ENCODE measurements at places on chromosomes 7 and 10. TPM values are rescaled to one million over a fixed set of nuclear protein-coding genes. Genes with fewer than 3 reads are reported as not detected.
A peak's percentile ranks its signal among the peaks of the same experiment; 100 is the strongest.

GRCh38 chr7:68155676-68156075 is 1159.0 kb downstream of the TYW1 start:
- DNase-seq = no peak

- DNase-seq = no peak
These were observed 975 bp downstream of the CNTNAP2 start for GRCh38 chr7:146117576-146117975.

DNA sequence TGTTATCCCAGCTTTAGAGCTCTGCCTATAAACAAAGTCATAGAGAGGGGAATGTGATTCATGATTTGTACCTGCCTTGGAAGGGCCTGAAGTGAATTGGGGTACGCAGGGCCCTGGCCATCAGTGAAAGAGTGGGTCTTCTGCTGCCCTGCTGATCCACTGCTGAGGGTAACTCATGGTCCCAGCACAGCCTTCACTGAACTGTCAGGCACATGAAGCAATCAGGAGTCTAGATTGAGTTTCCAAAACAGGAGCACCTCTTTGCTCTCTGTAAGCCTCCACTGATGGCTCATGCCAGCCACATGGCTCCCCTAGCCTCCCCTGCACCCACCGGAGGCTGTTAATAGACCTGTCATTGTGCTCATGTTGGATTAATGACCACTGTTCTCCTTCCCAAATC is 217.6 kb downstream of the KCNMA1 start:
- DNase-seq = no peak

GRCh38 chr10:26528715-26529393 is 90.7 kb downstream of the APBB1IP start:
- DNase-seq = no peak

DNA sequence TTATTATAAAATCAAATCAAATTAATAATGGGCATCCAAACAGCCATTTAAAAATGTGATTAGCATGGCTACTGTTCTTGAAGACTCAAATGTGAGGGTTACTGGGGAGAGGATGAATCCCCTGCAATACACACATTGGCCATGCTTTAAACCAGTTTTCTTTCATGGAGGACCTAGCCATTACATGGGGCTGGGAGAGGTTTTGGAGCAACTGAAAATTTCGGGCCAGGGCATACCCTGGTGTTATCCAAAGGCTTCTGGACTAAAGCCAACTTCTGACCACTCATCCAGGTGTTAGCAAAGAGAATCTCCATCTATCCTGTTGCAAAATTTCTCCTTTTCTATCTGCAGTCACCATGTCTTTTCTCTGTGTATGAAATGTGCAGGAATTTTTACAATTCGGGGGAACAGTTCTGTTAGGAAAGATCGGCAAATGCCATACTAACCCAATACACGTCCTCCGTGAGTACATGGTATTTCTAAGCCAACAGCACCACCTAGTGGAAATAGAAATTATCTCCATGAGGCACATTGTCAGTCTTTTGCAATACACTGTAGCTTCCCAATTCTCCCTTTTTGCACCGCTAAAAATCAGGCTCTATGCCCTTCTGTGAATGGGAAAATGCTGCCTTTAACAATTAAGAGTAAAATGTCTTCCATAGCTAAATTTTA is 47.0 kb upstream of the ZNF107 start:
- DNase-seq = peak; percentile 37

DNA sequence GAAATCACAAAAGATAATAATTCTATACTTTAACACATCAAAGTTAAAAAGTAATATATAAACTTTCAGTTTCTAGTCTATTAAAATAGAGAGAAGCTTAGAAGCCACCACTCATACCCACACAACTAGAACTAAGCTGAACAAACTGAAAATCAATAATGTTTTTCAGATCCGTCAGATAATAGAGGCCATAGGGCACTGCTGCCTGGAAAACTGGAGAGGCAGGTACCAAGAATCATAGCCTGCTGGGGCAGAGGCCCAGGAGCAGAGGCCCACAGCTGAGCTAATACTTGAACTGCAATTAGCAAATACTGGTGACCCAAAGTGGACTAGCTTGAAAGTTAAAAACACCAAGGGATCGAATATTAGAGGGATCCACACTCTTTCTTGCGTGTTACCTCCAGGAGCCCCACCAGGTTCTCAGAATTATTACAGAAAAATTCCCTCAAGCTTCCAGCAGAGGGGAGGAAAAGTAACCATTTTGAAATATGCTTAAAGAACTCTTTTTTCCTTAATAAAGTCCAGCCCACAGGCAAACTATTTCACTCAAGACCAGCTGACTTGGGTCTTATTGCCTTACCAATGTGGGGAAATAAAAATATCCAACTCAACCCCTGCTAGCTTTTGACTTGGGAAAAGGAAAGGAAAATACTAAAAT is 774.1 kb upstream of the IGFBP3 start:
- no peak for DNase-seq

GRCh38 chr7:98217623-98218582 is 6.7 kb downstream of the BHLHA15 start:
- DNase-seq = no peak

DNA sequence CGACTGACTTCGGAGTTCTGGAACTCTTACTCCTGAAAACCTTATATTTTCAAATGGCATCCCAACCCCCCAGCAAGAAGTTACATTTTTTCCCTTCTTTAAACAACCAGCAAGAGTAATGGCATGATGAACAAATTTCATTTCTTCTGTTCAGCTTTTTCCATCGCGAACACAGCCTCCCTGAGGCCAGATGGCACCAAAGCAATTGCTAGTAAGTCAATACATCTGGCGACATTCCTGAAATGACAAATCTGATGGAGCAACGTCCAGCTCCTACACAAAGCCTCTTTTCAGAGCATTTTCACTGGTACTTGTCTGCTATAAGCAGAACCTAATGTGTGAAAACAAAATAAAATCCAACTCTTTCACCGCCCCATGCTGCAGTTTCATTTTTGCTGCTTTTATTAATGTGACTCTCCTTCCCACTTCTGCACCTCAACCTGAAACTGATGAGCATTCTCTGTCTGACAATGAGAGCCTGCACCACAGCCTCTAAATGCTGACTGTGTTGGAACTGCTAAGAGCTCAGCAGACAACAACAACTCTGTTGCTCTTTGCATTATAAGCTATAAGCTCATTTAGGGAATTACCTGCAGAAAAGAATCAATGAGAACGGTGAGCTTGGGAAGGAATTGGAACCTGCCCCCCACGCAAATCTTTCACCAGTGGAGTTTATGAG is 229.8 kb downstream of the FGFR2 start:
- DNase-seq = no peak

- no peak for DNase-seq
These were observed 214.8 kb downstream of the POU6F2 start for GRCh38 chr7:39192476-39192875.

- no peak for DNase-seq
These were observed 159.4 kb upstream of the COBL start for GRCh38 chr7:51476026-51476425.

DNA sequence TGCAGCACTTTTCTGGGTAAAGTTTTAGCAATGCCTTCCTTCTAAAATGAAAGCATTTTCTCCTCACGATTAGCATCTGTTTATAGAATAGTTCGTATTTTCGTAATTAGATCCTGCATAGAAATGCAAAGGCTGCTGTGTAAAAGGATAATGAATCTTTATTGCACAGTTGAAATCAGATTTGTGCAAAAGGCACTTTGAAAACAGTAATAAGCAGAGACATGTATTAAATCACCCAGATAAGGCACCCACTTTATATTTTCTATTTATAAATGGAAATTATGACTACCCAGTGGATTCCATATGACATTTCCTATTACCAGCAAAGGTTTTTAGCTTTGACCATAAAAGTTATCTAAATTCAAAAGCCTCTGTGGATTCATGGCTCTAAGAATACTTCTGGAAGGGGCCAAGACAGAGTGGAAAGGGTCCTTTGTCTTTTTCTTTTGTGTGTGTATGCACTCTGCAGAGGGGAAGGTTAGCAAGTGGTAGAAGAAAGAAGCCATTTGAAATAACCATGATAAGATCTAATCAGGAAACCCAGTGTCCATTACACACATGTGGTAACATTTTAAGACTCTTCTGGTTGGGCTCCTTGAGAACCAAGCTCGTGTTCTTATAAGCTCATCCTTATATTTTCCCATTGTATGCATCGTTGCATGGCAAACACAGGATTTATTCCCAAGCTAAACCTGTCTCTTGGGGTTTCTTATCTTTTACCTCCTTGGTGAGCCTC is 612.1 kb downstream of the AUTS2 start:
- no peak for DNase-seq

Gene ZNF282
- total RNA-seq = 15.1 TPM

DNA sequence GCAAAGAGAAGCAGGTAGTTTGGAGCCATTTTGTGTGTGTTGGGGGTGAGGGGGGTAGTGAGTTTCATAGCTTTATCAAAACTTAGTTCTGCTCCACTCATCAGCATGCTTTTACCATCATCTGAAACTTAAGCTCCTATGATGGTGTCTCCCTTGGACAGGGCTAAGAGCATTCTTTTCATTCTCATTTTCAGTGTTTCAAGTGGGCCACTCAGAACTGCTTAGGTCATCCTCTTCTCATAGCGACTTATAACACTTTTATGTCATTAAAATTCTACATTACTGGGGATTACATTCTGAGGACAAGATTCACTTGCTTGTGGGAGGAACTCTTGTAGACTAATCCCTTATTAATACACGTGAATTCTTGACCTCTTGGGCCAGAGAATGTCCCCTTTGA is 649.4 kb downstream of the SUGCT start:
- no peak for DNase-seq

GRCh38 chr10:111766464-111766863 is 417.1 kb downstream of the GPAM start:
- no peak for DNase-seq

GRCh38 chr10:112732277-112732921 is 217.6 kb upstream of the TCF7L2 start:
- DNase-seq = no peak

DNA sequence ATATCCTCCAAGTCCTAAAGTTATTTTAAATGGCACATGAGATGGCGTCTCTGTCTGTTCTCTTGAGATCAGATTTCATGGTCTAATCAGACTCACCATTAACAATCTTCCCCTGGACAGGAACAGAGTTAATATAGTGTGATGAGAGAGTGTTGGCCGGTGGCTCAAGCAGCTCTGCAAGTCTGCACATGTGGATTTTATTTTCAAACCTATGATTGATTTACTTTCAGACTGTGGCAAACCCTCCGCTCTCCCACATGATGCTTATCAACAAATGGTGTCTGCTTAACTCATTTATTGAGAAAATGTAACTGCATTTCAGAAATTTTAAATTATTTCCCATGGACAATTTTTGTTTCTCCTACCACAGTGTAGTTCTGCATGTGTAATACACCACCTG is 46.5 kb upstream of the HGF start:
- no peak for DNase-seq

- no peak for DNase-seq
These were observed 108.0 kb upstream of the EFCAB10 start for GRCh38 chr7:105689067-105689819.

GRCh38 chr10:105615715-105616365 is 974.8 kb downstream of the SORCS3 start:
- DNase-seq = no peak

- DNase-seq = no peak
These were observed 34.5 kb downstream of the DNMBP start for GRCh38 chr10:99975106-99975829.

DNA sequence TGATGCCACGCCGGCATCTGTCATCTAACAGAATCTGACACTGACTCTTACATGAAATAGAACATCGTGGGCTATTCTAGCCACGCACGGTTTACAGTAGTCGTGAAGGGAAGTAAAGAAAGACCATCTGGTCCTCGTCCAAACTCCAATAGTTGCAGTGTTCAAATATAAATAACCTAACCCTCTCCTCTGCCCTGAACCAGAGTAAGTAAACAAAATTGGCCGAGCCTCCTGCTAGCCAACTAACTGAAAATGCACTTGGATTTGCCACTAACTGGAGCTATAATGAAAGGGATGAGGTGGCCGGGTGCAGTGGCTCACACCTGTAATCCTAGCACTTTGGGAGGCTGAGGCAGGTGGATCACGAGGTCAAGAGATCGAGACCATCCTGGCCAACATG is 29.5 kb upstream of the ZC3HAV1L start:
- no peak for DNase-seq

- DNase-seq = no peak
These were observed 224.5 kb upstream of the SP8 start for GRCh38 chr7:21011153-21011552.

DNA sequence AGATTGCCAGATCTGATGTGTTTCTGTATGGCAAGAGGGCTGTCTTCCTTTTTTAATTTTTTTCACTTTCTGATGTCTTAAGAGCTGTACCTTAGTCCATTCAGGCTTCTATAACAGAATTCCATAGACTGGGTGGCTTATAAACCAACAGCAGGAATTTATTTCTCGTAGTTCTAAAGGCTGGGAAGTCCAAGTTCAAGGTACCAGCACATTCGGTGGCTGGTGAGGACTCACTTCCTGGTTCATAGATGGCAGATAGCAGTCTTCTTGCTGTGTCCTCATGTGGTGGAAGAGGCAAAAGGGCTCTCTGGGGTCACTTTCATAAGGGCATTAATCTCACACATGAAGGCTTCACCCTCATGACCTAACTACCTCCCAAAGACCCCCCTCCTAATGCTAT is 20.8 kb downstream of the GPNMB start:
- no peak for DNase-seq

GRCh38 chr10:122660696-122661095 is 39.0 kb downstream of the C10orf120 start:
- DNase-seq = no peak

Gene ST8SIA6
- 0.60 TPM for total RNA-seq

- DNase-seq = no peak
These were observed 60.9 kb downstream of the GLI3 start for GRCh38 chr7:42175834-42176723.

Data from naive thymus-derived CD4-positive, alpha-beta T cell (primary cell).